ENCODE measurements at places on chromosomes 3 and 15.

DNA sequence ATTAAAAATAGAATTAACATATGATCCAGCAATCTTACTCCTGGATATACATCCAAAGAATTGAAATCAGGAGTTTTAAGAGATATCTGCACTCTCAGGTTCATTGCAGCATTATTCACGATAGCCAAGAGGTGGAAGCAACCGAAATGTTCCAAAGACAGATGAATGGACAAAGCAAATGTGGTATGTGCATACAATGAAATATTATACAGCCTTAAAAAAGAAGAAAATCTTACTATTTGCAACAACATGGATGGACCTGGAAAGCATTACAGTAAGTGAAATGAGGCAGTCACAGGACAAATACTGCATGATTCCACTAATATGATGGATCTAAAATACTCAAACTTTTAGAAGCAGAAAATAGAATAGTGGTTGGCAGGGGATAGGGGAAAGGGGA, 9.3 kb upstream of the TMEM158 start:
- no peak for DNase-seq

DNA sequence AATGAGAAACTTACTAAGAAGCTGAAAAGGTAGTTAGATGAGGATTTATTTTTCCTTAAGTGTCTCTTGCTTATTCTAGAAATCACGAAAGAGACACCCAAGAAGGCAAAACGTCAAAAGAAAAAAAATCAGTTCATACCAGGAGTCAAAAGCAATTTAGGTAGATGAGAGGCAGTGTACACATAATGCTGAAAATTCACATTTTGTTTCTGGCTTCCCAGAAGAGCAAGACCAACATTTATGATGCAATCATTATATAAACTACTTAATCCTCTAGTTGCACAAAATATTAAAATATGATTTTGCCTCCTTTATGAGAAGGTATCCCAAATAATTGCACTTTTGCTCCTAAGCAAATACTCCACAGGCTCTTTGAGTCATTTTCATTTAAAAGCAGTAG, 228.0 kb downstream of the FMN1 start:
- no peak for DNase-seq

DNA sequence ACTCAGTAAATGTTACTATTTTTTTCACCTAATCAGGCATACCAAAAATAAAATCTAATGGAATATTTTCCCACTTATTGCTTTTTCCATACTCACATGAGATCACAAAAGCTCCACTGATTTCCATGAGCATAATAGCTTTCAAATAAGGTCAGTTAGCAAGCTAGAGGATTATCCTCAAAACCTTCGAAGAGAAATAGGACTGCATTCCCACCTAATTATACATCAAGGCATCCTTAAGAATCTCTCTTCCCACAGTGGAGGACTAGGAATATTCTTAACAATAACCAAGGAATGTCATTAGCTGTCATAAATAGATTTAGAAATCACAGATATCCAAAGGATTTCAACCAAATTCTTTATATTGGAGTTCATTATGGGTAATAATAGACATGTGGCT, 127.9 kb upstream of the STT3B start:
- no peak for DNase-seq

DNA sequence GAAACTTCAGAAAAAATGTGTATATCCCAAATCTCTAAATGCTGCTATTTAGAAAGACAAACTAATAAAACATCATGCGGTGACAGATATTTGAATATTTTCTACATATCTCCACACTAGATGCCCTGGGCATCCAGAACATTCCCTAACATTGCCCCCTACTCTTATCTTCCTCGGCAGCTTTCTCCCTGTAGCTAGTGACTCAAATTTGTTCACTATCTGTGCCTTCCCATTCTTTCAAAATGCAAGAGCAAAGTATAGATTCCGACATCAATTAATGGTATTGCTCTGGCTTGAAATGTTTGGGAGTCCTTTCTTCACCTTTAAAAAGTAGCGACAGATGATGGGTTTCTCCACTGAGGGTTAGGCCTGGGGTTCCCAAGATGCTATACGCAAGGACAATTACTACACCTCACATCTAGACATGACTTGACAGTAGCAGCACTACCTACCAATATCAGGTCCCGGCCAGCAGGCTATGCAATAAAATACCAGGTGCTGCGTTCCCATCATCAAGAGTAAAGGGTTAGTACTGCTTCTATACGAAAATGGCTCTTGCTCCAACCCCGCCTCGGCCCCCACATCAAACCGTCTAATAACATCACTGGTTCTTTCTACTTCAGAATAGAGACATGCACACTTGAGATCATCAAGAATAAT, 631 bp downstream of the UBR1 start:
- peak; percentile 10 for DNase-seq

DNA sequence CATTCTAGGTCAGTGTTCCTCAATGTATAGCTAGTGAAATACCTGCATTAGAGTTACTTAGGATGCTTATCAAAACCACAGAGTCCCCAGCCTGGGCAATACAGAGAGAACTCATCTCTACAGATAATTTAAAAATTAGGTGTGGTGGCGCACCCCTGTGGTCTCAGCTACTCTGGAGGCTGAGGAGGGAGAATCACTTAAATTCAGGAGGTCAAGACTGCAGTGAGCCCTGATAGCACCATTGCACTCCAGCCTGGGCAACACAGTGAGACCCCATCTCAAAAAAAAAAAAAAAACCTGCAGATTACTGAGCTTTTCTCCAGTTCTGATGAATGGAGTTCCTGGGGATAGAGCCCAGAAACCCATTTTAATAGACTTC, 10.1 kb upstream of the MINDY2 start:
- no peak for DNase-seq

DNA sequence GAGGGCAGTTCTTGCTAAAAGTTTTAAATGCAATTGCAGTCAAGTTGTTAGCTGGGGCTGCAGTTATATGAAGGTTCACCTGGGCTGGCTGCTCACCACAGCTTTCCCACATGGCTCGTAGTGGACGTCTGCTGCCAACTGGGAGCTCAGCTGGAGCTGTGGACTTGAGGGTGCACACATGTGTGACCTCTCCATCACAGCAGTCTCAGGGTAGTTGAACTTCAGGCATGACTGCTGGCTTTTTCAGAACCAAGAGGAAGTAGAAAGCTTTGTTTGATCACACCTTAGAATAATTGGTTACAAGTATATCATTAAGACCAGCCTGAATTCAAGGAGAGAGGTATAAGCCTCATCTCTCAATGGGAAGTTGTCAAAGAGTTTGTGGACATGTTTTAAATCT, 74.1 kb downstream of the CHL1 start:
- no peak for DNase-seq

DNA sequence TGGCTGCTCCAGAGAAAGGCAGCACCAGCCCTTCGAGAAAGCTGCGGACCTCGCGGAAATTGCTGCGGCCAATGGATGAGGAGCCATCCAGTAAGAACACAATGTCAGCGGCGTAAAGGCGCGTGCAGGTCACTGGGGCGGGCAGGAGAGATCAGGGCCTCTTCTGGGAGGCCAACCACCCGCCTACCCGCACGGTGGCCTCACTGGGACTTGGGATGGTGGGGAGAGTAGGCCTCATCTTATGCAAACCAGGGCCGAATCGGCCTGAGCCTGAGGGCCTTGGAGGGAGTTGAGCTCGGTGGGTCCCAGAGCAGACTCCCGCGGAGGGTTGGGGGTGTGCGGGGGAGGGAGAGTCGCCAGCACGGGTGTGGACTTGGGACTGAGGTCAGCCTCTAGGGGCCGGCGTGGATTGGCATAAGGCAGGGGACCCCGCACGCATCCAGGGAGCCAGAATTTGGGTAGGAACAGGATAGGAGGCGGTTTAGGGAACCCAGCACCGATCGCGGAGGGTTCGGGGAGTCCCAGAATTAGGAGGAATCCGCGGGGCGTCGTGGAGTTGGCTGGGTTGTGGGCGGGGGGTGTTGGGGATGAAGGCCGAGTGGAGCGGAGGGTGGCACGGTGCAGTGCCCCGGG, 596 bp downstream of the COL7A1 start:
- DNase-seq = peak; percentile 58

DNA sequence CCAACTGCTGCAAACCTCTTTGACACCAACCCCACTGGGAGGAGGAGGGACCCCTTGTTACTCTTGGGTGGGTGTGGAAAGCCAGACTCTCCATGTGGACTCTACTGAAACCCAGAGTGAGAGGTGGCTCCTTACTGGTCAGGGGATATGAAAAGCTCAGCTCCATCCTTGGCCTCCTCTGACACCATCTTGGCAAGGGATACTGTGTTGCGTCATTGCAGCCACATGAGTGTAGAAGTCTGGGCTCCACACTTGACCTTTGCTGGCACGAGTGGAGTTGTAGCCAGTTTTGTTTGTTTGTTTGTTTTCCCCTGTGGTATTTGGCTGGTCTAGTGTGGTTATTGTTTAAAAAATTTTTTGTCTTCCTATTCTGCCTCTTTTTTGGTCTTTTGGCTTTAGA, 289.1 kb downstream of the GAP43 start:
- DNase-seq = peak; percentile 26

DNA sequence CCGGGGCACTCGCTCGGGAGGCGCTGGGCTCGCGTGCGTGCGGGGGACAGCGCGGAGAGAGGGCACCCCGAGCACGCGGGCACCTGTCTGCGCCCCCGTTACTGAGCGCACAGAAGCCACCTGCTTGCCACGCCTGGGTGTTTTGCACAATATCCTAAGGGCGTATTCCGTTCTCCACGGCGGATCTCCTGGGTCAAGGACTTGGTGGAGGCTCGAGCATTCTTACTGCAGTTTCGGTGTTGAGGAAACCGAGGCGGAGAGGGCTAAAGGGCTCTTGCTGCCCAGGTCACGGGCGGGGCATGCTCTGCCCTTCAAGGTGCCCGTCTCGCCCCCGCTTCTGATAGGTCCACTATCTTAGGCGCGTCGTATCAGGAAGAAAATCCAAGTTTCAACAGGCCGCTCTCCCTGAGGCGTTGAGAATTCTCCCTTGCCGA, 526 bp downstream of the GPD1L start:
- DNase-seq = no peak

- DNase-seq = no peak
Observed at GRCh38 chr15:28989239-28989830, 103.6 kb downstream of the APBA2 start.

GRCh38 chr3:69791919-69792399, 52.7 kb downstream of the MITF start:
- peak; percentile 31 for DNase-seq

DNA sequence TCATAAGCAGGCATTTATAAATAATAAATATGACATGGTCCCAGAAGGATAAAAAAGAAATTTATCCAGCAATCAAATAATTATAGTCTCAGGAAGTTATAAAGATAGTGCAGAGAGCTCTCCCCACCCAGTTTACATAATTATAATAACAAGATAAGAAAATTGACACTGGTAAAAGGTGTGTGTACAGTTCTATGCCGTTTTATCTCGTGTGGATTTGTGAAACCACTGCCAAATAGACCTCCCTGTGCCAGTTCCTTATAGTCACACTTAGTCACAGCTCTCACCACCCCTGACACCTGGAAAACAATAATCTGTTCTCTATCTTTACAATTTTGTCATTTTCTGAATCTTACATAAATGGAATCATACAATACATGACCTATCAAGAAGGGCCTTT, 320.1 kb downstream of the KBTBD8 start:
- no peak for DNase-seq

- DNase-seq = no peak
Observed at GRCh38 chr3:68957895-68958294, 25.5 kb upstream of the TAFA4 start.

GRCh38 chr3:73759297-73759711, 134.6 kb upstream of the PDZRN3 start:
- DNase-seq = peak; percentile 4

DNA sequence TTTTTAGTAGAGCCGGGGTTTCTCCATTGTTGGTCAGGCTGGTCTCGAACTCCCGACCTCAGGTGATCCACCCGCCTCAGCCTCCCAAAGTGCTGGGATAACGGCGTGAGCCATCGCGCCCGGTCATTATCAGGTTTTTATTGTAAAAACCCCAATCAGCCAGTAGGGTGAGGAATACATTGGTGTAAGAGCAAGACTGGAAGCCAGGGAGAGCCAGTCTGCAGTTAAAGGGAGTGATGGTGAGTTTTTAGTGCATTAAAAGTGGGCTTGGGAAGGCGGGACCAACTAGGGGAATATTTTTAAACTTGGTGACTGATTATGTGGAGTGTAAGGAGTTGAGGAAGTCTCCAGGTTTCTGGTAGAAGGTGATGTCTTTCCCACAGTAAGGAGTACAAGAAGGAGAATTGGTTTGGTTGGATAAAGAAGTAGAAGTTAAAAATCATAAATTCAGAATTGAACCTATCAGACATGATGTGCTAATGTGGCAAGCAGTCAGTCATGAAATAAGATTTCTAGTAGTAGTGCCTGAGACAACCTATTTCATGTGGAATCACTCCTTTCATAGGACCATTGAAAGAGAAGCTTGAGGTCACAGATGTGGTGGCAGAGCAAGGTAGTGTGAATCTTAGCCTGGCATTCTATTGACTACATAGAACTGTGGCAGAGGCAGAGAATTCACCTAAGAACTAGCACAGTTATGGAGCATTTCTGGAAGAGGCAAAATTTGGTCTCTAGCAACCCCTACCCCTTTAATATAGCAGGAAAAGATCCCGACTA, 2.4 kb upstream of the DCBLD2 start:
- DNase-seq = no peak

DNA sequence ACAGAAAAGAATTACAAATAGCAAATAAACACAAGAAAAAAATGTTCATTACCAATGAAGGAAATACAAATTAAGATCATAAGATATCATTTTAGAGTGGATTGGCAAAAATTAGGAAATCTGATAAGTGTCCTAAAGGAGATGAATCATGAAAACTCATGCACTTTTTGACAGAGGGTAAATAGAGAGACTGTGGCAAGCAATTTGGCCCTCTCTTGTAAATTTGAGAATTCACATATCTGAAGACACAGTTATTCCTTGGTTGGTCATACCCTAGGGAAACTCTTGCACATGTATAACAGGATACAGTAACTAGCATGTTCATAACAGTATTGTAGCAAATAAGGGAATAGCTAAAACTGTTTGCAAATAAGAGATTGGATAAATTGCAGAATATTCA, 246.0 kb upstream of the GADL1 start:
- DNase-seq = no peak

DNA sequence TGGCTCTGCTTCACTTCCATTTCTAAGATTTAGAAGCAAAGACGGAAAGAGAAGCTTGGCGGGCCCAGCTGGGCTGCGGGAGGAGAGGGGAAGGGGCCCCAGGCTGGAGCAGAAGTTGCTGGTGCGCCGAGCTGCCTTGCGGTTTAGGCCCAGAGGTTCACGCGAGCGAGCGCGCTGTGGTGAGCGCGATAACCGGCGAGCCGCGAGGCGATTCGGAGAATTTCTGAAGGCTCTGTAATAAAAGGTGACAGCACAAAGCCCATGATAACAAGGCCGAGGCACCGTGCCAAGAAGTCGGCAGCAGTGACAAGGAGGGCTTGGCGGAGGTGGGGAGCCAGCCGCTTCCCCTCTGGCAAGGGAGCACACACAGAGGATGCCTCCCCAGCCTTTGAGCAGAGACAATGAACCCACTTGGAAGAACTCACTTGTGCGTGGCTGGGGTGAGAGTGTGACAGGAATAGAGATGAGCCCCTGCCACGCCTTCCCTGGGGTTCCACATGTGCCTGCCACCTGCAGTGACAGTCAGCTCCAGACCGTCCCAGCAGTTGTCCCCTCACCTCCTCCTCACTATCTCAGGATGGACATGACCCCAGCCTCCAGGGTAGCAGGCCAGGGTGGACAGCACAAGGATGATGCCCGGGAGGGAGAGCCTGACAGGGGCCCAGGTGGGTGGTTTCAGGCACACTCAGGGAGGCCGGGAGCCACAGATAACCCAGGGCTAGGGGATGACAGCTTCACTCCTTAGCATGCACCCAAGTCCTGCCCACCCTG, 315.2 kb downstream of the UACA start:
- DNase-seq = no peak

GRCh38 chr15:50028326-50028725, 90.7 kb downstream of the ATP8B4 start:
- no peak for DNase-seq

- DNase-seq = no peak
Observed at GRCh38 chr3:106088304-106088703, 219.5 kb upstream of the CBLB start.

Data from AG08395 (cell line).